ENCODE measurements at places on chromosomes 4 and X.

GRCh38 chrX:39710776-39711175, 387.0 kb downstream of the BCOR start:
- DNase-seq: no peak

DNA sequence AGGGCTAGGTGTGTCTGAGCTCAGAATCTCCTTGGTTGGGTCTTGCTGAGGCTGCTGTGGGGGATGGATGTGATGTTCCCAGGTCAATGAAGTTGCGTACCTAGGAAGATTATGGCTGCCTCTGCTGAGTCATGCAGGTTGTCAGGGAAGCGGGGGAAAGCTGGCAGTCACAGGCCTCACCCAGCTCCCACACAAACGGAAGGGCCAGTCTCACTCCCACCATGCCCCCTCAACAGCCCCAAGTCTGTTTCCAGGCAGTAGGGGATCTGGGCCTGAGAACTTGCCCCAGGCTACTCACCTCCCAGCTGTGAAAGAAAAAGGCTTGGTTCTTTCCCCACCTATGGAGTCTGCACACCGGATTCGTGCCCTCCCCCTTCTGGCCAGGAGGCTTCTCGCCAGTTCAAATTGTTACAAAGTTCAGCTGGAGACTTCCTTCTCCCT, 72.9 kb downstream of the WDR44 start:
- no peak for DNase-seq

DNA sequence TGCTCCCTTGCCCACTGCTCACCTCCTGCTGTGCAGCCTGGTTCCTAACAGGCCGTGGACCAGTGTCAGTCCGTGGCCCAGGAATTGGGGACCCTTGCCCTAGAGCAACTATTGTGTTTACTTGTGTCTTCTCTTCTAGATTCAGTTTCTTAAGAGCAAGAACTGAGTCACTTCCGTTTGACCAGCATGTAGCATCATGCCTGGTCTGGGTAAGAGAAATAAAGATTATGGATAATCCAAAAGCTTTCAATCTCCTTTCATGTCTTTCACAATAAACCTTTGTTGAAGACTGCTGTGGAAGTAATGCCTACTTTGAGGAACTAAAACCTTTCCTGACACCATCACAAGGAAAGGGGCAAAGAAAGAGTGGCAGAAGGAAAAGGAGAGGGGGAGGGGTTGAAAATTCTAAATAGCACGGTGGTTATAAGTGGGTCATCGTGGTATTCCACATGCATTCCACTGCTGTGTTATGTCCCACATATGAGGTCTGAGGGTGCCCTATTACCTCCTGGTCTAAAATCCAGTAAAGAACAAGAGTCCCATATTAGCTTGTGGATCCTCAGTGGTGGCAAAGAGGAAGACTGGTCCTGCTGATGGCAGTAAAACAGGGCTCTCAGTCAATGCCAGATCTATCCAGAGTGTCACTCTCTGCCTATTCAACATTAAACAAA, 133.4 kb downstream of the RASL11B start:
- no peak for DNase-seq

GRCh38 chrX:30900227-30900626, 11.2 kb upstream of the TAB3 start:
- DNase-seq: no peak

DNA sequence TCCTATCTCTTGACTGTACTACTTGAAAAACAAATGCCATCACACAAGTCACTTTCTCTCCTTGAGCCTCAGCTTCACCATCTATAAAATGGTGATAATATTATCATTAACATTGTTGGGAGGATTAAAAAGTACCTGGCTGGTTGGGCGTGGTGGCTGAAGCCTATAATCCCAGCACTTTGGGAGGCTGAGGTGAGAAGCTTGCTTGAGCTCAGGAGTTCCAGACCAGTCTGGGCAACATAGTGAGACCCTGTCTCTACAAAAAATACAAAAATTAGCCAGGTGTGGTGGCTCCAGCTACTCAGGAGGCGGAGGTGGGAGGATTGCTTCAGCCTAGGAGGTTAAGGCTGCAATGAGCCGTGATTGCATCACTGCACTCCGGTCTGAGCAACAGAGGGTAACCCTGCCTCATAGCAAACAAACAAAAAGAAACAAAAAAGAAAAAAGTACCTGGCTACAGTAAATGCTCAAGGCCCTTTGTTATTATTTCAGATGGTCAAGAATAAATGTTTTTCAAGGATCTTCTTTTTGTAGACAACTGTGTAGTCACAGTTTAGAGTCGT, 120.3 kb downstream of the CHRNA9 start:
- DNase-seq: no peak

- DNase-seq: no peak
Measured at GRCh38 chrX:133850399-133850798, 135.0 kb downstream of the GPC3 start.

DNA sequence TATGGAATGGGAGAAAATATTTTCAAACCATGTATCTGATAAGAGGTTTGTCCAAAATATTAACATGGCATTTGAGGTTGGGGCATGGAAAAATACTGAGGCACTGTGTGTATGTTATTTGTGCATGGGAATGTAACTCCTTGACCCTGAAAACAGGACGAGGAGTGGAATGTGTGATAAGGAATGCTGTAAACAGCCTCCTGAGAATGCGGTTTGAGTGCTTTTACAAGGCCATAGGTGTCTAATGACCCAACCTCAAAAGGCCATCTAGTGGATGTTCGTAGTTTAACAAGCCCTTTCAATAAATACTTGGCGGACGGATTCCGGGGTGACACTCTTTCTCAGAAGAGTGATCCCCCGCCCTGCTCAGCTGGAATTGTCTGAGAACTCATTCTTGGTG, 162.9 kb upstream of the USP9X start:
- DNase-seq: no peak

DNA sequence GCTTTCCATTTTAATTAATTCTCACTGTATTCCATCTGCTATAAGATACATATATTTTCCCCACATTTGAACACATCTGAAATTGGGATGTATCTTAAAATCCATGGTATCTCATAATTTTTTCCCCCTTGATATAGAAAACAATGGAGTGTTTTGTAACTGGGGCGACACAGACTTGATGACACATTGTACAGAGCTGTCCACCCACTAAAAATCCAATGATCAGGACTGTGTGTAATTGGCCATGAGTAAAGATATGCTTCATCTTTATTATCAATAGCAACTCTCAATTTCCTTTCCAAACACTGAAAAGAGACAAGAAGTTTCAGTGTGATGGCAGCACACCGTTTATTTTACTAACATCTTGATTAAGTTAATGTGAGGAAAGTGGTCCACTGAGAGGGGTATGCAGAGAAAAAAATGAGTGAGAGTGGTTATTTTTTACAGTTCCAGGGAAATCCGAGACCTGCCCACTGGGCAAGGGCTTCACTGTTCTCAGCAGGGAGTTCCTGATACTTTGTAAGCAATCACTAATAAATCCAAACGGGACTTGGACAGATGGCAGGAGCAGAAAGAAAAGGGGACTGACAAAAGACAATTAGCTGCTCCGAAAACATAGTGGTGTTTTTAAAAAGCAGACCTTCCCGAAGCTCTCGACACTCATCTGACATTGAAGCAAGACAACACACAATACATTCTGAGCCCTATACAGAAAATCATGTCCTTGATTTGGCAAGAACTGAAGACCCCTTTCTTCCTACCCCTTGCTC, 149.4 kb downstream of the TSPAN5 start:
- no peak for DNase-seq

- DNase-seq: no peak
Measured at GRCh38 chr4:10963958-10964703, 279.6 kb upstream of the CLNK start.
